Activated T-helper 1 cell treated with Interleukin-2 at 50 U/mL for 16 hours (primary cell): ENCODE measurements at places on chromosomes 11 and 22.

GRCh38 chr11:65576867-65577755, 1.3 kb downstream of the EHBP1L1 start:
- no peak for DNase-seq

DNA sequence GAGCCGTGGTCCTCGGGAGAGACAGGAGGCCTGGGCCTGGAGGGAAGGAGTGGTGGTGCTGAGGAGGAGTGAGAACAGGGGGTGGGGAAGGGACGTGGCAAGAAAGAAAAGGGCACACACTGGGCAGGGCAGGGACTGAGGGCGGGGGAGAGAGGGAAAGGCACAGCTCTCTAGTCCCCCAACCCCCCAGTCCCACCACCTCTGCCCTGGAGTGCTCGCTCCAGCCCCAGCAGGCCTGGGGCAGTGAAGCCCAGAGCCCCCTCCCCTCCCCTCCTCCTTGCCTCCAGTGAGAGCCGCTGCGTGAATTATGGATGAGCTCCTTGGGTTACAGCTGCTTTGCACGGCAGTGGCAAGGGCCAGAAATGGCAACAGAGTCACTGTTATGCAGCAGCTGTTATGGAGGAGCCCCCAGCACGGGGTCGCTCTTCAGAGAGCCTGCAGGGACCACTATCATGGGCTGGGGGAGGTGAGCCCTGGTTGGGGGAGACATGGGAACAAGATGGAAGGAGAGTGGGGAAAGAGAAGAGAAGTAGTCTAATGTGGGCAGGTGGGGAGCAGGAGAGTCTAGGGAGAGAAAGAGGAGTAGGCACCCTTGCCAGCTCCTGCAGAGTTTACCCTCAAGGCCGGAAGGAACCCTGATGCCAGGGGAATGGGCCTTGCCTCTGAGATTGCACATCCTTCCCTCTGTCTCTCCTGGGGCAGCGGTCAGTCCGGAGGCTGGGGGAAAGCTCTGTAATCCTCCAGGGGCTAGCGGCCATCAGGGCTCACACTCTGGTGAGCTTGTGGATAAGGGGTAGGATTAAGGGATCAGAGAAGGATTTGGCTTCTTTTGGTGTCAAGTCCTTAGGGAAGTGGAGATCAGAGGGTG, 3.6 kb downstream of the RTN4RL2 start:
- no peak for DNase-seq

DNA sequence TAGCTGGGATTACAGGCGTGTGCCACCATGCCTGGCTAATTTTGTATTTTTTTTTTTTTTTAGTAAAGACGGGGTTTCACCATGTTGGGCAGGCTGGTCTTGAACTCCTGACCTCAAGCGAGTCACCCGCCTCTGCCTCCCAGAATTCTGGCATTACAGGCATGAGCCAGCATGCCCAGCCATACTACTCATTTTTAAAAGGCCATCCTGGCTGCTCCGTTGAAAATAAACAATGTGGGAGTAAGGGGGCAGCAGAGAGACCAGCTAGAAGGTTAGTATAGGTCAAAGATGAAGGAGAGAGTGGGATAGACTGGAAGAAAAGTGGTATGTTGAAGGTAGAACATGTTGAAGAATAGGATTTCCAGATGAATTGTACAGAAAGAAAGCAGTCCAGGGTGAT, 17.6 kb upstream of the LIN7C start:
- no peak for DNase-seq

DNA sequence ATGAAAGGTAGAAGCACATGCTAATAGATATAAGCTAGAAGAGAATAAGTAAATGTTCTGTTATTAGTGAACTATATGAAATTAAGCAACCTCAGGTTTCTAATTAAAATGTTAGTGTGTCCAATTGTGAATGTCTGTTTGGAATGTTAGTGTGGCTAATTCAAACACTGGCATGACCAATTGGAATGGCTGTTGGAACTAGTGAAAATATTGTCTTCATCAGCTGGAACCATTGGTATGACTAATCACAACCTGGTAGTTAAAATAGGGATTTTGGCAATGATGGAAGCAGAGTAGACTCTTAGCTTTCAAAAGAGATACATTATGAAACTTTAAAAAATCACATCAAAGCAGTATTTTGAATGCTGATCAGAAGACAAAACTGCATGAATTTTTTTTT, 66.8 kb downstream of the CYB5R2 start:
- DNase-seq = no peak

DNA sequence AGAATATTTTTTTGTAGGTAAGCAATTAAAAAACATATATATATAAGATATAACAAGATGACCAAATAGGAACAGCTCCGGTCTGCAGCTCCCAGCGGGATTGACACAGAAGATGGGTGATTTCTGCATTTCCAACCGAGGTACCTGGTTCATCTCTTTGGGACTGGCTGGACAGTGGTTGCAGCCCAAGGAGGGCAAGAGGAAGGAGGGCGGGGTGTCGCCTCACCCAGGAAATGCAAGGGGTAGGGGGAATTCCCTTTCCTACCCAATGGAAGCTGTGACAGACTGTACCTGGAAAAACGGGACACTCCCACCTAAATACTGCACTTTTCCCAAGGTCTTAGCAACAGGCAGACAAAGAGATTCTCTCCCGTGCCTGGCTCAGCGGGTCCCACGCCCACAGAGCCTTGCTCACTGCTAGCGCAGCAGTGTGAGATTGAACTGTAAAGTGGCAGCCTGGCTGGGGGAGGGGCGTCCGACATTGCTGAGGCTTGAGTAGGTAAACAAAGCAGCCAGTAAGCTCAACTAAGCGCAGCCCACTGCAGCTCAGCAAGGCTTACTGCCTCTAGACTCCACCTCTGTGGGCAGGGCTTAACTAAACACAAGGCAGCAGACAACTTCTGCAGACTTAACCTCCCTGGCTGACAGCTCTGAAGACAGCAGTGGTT, 163.8 kb downstream of the CWF19L2 start:
- DNase-seq = no peak

- no peak for DNase-seq
Measured at GRCh38 chr11:87832211-87832610, 343.0 kb downstream of the RAB38 start.

GRCh38 chr11:3950996-3951660, 95.7 kb downstream of the STIM1 start:
- no peak for DNase-seq

DNA sequence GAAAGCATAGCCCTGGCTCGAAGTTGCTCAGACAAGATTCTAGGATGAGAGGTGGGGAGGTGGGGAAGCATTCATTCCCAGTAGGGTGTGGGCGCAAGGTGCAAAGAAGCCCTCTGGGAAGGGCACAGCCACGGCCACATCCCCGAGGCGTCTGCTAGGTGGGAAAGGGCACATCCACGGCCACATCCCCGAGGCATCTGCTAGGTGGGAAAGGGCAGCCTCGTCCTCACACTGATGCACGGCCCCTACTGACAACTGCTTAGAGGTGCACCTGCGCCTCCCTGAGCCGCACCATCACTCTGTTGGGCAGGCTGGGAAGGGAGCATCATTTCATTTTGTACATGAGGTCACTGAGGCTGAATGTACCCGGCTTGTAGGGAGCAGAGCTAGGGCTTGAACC, 94.6 kb upstream of the PITPNB start:
- no peak for DNase-seq

DNA sequence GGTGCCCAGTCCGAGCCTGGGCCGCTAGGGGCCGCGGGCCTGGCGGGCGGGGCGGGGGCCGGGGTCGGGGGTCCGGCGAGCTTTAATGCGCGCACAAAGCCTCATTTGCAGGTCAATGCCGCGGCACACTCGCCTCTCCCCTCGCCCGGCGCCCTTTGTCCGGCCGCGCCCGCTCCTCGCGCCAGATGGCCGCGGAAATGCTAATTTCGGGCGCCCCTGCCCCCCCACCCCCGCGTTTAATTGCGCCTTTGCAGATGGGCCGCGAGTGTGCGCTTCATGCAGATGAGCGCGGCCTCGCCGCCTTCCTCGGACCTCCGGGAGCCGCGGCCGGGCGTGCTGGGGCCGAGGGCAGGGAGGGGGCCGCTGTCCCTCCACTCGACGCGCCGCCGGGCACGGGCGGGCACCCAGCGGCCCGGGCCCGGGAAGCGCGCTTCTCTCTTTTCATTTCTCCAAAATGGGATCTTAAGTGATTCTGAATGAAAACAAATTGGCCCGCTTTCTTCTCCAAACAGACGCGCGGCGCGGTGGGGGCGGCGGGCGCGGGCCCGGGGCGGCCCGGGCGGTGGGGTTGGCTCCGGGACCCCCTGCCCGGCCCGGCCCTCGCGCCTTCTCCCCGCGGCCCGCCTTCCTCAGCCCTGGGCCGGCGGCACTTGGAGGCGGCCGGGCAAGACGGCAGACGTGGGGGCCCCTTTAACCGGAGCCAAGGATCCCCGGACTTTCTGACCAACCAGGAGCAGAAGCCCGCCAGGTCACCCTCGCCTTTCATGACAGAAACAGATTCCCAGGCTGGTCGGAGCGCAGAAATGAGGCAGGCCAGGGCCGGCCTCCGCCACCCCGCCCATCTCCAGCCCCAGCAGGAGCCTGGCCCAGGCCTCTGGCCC, 22.9 kb downstream of the CDKN1C start:
- DNase-seq = no peak

DNA sequence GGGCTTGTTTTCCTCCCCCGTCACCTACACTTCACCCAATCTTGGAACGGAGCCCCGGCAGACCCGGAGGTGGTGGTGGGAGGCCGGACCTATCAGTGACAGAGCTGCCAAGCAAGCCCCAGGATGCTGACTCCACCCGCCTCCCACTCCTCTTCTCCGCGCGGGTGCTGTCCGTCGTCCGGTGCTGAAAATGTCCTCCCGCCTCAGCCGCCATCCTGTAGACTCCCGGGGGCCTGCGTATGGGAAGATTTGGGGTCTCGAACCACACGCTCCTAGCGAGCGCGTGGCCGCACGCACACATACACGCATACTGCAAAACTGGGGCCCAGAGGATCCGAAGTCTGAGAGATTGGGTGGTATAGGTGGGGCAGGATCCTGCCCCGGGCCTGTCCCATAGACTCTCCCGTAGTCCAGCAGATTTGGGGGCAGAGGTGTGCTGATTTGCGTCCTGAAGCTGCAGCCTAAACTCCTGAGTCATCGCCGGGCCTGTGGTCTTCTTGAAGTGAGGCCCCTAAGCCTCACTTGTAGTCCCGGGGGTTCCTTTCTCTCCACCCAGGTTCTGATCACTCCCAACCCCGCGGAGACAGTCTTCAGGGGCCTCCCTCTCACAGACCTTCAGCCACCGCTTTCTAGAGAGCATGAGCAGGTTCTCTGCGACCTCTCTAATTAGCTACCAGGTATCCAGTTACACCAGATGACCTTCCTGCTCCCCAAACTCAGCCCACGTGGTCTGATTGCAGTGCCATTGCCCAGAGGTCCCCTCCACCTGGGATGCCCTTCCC, 796 bp upstream of the YIF1A start:
- peak; percentile 61 for DNase-seq

- no peak for DNase-seq
Measured at GRCh38 chr11:11036848-11037732, 179.2 kb upstream of the ZBED5 start.

- DNase-seq = no peak
Measured at GRCh38 chr11:62242021-62242420, at the start of gene SCGB1D2. SCGB1D2 (plus strand) TSS chr11:62242239; CDS start chr11:62242308, 69 bp downstream.

- no peak for DNase-seq
Measured at GRCh38 chr11:5234381-5234834, at the start of gene HBD. HBD (minus strand) TSS chr11:5234483; CDS start chr11:5234433, 50 bp downstream.

DNA sequence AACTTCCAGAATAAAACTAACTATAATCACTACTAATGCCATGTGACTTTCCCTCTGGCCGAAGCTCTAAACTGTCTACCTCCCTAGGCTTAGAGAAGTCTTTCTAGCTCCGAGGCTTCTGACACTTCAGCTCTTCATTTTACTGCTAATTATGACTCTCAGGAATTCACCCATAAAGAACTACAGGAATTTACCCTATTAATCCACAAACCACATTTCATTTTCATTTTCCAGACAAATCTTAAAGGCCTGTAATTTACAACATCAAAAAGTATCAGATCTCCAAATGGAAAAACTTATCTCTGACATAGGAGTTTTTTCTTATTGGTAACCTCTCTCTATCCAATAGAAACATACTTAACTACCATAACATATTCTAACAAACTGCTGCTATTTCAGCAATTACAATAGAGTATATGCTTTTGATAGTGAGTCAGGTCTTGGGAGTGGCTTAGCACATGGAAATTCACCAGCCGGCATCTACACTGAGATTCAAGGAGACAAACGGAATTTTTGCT, 33.4 kb downstream of the MRTFA start:
- no peak for DNase-seq

DNA sequence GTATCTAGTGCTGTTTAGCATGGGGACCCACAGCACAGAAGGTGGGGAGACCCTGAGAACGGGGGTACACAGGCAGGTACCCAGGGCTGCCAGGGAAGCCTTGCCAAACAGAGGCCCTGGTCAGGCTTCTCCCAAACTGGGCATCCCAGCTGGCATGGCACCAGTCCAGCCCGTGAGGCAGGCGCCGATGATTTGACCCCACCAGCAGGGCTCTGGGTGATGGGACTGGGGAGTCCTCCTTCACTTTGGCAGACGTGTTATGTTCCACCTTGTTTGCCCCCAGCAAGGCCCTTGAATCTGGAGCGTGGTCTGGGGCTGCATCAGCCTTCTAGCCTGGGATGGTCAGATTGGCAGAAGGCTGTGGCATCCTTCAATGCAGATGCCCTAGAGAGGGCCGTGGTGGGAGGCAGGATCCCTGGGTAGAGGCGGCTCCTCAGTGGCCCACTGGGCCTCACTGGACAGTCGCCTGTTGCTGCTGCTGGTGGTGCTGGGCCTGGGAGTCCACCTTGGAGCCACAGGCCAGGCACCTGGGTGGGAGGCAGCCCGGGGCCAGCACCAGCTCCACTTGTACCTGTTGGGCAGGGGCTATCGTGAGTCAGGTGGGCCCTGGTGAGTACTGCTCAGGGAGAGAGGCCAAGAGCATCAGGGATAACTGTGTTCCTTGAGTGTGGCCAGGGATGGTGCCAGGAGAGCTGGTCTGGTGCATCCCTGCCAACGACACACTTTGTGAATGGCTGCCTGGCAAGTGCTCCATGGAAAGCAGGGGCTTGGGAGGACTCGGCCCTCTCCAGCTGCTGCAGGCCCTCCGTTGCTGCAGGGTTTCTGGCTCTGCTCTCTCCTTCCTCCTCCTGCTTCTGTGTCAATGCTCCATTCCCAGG, 3.3 kb downstream of the ADORA2A start:
- no peak for DNase-seq

DNA sequence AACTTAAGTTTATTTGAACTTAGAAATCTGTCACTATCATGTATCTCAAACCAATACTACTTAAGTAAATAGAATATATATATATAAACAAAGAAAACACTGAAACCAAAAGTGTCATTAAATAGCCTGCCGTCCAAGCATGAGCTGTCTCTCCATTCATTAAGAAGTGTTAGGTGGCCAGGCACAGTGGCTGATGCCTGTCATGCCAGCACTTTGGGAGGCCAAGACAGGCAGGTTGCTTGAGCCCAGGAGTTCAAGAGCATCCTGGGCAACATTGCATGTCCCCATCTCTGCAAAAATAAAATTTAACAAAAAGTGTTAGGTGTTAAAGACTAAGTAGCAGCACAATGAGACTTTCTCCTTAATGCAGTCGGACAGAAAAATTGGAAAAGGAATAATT, 14.0 kb downstream of the CD6 start:
- no peak for DNase-seq

GRCh38 chr11:12512132-12512531, 134.8 kb downstream of the PARVA start:
- no peak for DNase-seq

GRCh38 chr11:26958702-26959049, 35.2 kb upstream of the FIBIN start:
- DNase-seq = no peak
